CD4-positive, alpha-beta T cell treated with Interleukin-17A for 4 hours (primary cell): ENCODE measurements at places on chromosomes 6 and 20.

- DNase-seq = no peak
Measured at GRCh38 chr20:4512891-4513550, 208.7 kb upstream of the PRND start.

DNA sequence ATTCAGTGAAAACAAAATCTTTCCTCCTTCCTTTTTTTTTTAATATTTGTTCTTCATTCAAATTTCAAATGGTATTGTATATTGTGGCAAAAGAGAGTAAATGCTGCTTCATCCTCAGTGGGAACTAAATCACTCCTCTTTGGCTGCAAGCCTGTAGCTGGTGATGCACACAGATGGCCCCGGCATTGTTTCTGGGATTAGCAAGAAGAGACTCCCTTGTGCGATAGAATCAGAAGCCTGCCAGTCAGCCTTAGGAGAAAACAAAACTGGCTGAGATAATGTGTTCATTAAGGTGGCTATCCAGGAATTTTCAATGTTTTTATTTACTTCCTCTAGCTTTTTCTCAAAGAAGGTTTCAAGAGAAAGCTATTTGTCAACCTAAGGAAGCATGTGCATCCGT, 20.7 kb upstream of the ELOVL2 start:
- no peak for DNase-seq

DNA sequence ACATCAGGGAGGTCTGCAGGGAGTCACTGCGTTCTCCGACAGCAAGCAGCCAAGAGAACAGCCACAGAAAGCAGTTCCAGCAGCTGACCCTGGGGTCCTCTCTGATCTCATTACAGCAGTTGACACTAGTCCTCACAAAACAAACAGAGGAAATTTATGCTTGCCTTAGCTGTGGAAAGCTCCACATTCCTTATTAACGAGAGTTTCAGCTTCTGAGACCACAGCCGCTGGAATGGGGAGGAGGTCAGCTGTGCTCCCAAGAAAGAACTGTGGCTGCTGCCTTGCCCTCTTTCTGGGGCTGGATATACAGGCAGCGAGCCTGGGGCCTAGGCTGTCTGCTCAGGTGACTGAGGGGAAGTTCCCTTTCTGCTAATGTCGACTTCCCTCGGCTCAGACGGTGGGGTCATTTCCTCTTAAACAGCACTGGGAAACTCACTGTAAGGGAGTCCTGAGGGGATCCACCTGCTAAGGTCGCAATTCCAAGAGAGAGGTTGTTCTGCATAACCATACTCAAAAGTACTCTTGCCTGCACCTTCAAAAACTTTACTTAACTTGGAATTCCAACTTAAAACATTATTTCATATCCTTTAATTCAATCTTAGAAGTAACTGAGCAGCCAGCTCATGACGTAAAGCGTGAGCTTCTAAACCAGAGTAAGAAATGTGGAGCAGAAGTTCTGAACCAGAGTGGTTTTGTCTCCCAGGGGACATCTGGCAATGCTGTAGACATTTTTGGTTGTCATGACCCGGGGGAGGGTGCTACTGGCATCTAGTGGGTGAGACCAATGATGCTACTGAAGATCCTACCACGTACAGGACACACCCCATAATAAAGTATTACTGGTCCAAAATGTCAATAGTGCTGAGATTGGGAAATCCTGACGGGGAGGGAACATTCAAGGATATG, 80.3 kb downstream of the BACH2 start:
- DNase-seq = peak; percentile 61

DNA sequence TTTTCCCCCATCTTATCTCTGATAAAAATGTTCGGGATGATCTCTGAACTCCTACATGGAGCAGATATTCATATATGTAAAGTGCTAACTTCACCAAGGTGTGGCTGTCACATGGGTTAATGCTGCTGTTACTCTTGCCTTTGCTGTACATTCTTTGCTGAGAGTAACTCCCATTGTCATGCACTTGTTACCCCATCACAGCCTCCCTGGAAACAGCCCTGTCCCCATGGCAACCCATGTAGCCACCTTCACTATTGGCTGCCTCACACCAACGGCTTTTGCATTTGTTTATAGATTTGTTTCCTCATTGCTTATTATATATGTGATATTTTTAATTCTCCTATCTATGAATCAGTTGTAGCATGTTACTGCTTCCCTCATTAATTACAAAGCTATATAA, 17.3 kb upstream of the IBTK start:
- no peak for DNase-seq

GRCh38 chr6:166333172-166333995, 9.0 kb downstream of the SFT2D1 start:
- DNase-seq = peak; percentile 21

DNA sequence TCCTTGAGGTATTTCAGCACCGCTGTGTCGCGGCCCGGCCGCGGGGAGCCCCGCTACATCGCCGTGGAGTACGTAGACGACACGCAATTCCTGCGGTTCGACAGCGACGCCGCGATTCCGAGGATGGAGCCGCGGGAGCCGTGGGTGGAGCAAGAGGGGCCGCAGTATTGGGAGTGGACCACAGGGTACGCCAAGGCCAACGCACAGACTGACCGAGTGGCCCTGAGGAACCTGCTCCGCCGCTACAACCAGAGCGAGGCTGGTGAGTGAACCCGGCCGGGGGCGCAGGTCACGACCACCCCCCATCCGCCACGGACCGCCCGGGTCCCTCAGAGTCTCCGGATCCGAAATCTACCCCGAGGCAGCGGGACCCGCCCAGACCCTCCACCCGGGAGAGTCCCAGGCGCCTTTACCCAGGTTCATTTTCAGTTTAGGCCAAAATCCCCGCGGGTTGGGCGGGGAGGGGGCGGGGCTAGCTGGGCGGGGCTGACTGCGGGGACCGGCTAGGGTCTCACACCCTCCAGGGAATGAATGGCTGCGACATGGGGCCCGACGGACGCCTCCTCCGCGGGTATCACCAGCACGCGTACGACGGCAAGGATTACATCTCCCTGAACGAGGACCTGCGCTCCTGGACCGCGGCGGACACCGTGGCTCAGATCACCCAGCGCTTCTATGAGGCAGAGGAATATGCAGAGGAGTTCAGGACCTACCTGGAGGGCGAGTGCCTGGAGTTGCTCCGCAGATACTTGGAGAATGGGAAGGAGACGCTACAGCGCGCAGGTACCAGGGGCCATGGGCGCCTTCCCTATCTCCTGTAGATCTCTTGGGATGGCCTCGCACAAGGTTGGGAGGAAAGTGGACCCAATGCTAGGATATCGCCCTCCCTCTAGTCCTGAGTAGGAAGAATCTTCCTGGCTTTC, 693 bp downstream of the HLA-F start:
- DNase-seq = peak; percentile 87

DNA sequence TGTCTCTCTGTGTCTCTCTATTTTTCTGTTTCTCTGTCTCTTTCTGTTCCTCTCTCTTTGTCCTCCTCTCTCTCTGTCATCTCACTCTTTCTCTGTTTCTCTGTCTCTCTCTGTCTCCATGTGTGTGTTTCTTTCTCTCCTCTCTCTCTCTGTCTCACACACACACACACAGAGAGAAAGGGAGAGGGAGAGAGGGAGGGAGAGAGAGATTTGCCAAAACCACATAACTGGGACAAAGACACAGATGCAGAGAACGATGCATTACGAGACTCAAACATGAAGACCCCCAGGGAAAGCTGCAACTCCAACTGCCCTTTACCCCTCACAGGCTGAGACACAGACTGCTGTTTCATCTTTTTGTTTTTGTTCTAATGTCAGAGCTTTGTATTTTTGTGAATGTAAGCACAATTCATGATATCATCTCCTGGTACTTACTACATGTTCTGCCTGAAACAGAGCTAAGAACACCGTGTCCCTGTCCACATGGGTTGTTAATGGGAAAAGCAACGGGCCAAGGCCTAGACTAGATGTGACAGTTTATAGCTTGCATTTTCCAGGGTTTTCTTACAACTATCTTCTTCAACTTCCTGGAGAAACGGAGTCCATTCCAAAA, 177.1 kb upstream of the ARID1B start:
- no peak for DNase-seq
